ENCODE measurements at places on chromosomes 2 and 18.

GRCh38 chr2:227511239-227511930 is 39.4 kb downstream of the AGFG1 start:
- no peak for DNase-seq

DNA sequence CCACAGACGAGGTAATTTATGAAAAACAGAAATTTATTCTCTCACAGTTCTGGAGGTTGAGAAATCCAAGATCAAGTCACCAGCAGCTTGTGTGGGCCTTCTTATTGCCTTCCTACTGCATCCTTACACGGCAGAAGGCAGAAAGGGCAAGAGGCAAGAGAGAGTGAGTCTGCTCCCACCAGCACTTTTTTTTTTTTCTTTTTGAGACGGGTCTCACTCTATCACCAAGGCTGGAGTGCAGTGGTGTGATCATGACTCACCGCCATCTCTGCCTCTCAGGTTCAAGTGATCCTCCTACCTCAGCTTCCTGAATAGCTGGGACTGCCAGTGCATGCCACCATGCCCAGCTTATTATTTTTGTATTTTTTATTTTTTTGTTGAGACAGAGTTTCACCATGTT is 78.5 kb upstream of the HK2 start:
- DNase-seq: no peak

DNA sequence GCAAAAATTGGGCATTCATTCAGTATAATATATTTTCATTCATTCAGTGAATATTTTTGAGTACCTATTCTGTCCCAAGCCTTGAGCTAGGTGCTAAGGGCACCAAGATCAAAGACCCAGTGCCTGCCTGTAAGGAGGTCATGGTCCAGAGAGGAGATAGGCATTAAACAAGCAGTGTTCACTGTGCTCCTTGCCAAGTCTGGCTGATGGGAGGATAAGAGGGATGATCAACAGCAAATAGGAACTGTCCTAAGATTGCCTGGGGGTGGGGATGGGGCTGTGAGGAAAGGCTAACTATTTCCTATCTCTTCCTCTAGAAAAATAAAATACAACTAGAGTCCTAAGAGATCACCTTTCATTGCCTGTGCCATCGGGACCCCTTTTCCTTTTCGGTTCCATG is 60.4 kb downstream of the SETBP1 start:
- DNase-seq: no peak

DNA sequence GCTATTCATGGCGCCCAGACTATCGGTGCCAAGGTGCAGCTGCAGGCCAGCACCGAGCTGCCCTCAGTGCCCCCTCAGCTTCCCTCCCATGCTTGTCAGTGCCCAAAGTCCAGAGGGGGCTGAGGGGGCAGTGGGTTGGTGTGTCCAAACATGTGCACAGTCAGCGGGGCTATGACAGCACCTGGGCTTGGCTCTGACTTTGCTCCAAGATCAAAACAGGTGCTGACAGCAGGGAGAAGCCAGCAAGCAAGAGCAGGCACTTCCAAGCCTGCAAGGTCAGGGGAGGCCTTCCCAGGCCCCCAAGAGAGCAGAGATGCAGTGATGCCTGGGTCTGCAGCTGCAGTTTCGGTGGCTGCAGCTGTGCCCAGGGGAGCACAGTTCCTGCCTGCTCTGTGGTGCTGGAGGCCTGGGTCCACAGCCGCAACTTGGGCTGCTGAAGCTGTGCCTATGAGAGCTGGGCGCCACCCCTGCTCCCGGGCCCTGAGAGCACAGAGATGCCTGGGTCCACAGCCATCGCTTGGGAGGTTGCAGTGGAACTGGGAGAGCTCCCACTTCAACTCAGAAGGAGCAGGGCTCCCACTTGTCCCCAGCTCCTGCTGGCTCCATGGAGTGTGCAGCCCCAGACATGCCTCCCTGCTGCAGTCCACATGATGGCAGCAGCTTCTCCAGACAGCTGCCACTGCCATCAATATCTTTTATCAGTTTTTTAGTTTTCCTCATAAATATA is 775.3 kb upstream of the POU3F3 start:
- DNase-seq: no peak

- DNase-seq: no peak
Measured at GRCh38 chr18:35753306-35753910, 171.9 kb downstream of the GALNT1 start.

- DNase-seq: peak; percentile 9
Measured at GRCh38 chr2:69163109-69163508, 150.1 kb downstream of the ANTXR1 start.

GRCh38 chr18:48991319-48991660 is 40.5 kb upstream of the SMAD7 start:
- DNase-seq: no peak

DNA sequence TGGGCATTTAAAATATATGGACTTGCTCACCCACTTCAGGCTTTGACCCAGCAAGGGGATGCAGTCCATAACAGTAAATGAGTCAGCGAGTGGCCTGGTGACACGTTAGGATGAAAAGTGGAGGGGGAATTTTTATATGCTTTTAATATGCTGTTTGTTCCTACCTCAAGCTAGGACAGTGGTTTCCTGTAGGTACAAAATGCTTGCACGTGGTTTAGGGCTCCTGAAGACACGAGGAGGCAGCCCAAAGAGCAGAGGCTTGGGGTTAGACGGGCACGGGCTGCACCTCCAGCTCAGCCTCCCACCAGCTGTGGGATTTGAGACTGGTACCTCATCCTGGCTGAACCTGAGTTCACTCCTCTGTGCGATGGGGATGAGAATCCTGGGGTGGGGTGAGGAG is 306.2 kb upstream of the CXCR4 start:
- peak; percentile 28 for DNase-seq

DNA sequence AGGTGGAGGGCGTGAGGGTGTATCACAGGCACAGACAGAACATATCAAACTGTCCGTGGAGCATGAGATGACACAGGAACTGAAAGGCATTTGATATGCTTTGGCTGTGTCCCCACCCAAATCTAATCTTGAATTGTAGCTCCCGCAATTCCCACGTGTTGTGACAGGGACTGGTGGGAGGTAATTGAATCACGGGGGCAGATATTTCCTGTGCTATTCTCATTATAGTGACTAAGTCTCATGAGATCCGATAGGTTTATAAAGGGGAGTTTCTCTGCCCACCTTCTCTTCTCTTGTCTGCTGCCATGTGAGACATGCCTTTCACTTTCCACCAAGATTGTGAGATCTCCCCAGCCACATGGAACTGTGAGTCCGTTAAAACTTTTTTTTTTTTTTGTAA is 123.1 kb upstream of the PIEZO2 start:
- DNase-seq: no peak

GRCh38 chr2:173090276-173090877 is 14.7 kb downstream of the MAP3K20 start:
- DNase-seq: no peak

GRCh38 chr18:3651266-3651665 is 201.3 kb downstream of the TGIF1 start:
- no peak for DNase-seq

DNA sequence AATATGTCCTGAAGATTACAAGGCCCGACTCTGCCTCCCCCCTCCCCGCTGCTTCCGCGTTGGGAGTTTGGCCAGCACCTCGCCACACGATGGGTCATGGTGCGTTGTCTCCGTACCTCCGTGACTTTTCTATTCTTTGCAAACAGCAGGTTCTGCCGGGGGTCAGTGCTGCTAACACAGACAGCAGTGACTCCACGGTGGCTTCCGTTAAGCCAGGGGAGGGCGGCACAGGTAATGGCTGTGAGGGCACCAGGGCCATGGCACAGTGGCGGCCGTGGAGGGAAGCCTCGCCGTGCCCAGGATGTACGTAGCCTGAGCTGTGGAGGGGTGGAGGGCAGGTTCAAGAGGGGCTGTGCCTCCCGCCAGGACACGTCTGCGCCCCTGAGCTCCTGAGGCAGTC is 115.5 kb downstream of the NFATC1 start:
- DNase-seq: no peak

DNA sequence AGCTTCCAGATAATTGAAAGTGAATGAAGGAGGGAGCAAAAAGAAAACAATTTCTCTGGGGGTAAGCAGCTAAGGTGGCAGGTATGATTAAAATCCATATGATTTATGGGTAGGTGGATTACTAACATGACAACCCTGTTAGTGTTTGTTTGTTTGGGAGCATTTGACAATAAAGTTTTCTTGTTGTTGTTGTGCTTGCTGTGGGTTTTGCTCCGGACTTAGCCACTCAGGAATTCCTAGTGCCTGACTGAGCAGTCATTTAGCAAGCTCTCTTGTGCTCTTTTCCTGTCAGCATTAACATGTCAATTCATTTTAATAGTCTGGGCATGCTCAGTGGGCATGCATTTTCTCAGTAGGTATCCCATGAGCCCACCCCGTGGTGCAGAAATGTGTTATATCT is 674.8 kb upstream of the ZEB2 start:
- no peak for DNase-seq

DNA sequence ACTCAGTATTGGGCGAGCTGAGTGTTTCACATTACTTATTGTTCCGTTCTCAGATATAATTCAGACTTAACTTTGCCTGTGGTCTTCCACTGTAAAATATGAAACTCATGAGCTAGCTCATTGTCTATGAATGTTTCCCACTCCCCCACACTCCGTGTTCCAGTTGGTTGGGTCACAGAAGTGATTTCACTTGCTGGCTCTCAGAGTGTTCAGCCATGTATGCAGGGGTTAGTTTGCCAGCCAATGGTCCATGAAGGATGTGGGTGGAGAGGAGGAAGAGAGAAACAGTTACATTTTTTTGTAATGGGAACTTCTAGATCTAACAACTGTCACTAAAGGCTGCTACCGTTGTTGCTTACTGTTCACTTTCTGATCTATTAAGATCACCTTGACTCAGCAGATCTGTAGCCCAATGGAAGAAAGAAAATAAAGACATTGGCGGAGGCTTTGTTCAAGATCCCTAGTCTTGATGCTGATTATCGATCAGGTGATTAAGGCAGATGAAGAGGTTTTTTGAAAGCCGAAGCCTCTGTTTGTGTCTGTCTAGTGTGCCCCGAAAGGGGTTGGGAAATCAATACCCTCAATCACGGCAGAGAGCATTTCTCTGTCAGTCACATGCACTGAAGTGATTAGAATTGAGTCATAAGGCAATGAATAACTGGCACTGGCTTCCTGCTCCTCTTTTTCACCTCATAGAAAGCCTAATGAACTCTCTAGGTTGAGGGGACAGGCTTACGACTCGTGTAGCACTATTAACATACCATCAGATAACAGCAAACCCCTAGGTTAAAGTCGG is 279.7 kb upstream of the FIGN start:
- DNase-seq: no peak

- no peak for DNase-seq
Measured at GRCh38 chr18:45571714-45572113, 43.6 kb upstream of the SLC14A2 start.

- no peak for DNase-seq
Measured at GRCh38 chr2:236728916-236729670, 159.5 kb downstream of the ACKR3 start.

DNA sequence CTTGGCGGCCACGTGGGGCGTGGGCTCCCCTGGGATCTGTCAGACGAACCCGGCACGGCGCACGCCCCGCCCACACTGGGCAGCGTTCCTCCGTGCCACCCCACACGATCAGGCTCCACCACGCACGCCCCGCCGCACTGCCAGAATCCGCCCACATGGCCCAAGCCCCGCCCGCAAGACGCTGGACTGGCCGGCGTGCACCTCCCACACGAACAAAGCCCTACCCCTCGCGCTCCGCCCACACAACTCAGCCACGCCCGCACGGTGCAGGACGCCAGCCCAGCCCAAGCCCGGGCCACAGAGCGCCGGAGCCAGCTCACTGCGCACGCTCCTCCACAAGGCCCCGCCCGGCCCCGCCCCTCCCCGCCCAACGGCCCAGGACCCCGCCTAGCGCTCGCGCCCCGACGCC is 555 bp downstream of the TMEM18 start:
- DNase-seq: peak; percentile 97

DNA sequence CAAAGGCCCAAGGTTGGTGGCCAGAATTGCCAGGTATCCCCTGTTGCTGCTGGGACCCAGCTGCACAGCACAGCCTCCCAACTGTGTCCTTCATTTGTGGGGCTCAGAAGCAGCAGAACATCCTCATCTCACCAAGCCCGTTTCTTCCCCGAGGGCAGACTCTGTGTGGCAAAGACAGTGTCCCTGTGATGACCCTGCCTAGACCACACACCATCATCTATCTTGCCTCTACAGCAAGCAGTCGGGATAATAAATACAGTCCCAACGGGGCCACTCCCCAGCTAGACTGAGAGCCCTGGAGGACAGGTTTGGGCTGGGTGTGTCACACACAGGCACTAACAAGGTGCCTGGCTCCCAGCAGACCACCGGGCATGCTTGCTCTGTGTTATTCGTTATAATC is 93.4 kb downstream of the PTGR3 start:
- DNase-seq: no peak

DNA sequence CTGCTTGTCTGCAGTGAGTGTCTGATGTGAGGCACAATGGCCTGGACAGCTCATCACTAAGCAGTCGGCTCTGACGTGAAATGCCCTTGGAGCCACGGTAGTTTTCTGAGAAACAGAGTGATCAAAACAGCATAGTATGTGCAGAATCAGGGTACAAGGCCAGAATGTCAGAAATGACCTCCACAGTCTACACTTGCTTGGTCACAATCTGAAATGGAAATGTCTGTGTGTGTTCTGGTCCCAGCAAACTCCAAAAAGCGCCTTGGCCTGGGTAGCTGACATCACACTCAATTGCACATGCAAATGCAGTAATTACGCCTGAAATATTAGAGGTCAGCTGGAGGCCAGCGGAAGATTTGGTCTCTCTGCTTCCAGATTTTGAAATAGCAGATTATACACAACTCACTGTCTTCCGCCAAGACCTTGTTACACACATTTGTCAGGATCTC is 95.4 kb downstream of the CTAGE1 start:
- DNase-seq: no peak

DNA sequence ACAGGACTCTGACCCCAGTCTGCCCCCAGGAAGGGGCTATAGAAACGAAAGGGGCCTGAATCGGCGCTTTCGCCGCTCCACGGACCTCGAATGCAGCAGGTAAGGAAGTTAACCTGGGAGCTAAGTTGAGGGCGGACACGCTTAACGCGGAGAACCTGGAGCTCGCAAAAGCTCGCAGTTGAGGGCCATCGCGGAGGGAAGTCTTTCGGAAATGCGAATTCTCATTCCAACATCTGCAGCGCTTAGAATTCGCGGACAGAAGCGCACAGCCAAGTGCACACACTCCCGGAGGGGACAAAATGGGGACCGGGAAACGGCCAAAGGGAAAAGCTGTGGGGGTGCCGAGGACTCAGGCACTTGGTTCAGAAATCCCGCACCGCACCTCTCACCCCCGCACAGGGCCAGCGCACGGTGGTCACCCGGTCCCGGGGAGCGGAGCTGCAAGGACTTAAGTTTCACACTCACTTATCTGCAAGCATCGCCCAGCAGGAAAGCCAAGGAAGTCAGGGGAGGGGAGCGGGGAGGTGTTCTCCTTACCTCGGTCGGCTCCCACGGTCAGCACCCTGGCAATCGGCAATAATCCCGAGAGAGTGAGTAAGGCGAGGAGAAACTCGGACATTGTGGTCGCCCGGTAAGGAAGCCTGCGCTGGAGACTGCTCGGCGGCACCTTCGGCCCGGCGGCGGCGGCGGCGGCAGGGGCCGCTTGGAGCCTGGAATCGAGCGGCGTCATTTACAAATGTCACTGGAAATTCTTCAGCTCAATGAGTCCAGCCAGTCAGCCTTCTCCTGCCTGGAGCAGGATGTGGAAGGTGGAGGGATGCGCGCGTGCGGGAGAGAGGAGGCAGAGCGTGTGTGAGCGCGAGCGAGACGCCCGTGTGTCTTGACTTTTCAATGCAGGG is 456 bp downstream of the LRP1B start:
- no peak for DNase-seq
